Caki2 (cell line): ENCODE measurements at places on chromosomes 2 and 18.

- DNase-seq: no peak
Measured at GRCh38 chr2:64840426-64840881, 148.7 kb upstream of the SLC1A4 start.

DNA sequence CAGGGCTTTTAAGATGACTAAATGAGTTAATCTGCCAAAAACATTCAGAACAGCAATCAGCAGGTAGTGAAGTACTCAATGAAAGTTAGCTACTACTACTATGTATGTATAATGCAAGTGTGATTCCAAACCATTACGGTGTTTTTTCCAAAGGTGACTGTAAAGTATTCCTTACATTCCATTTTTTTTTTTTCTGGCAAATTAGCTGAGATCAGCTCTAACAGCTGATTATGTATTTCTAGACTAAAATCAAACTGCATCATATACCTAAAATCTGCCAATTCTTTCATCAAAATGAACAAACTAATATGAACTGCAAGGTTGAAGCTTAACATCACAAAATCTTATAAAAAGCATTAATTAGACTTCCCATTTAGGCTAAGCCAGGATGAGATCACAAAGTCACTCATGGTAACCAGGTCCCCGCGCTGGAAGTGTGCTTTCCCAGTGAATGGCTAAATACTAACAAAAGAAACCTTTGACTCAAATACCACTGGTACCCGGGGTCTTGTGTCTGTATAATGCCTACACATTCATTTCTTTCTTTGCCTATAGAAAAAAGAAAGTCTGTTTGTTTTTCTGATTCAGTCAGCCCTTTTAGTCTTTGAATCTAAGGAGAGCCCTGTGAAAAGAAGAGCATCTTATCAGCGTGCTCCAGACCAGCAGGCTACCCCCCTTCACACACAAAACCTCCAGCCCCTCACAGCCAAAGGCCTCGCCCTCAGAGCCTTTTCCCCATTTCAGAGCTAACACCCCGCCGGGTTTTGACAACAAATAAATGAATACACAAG is 88.3 kb downstream of the RBMS1 start:
- peak; percentile 54 for DNase-seq

GRCh38 chr2:73037947-73038585 is 33.4 kb downstream of the SFXN5 start:
- DNase-seq: no peak

DNA sequence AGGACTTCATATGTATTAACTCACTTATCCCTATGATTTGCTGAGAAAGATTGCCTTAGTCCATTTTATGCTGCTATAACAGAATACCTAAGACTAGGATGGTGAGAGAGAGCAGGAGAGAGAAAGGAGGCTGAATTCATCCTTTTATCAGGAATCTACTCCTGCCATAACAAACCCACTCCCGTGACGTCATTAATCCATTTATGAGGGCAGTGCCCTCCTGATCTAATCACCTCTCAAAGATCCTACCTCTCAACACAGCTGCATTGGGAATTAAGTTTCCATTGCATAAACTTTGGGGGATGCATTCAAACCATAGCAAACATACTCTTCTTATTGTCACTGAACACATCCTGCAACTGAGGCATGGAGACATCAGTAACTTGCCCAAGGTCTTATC is 122.0 kb downstream of the VIT start:
- no peak for DNase-seq

DNA sequence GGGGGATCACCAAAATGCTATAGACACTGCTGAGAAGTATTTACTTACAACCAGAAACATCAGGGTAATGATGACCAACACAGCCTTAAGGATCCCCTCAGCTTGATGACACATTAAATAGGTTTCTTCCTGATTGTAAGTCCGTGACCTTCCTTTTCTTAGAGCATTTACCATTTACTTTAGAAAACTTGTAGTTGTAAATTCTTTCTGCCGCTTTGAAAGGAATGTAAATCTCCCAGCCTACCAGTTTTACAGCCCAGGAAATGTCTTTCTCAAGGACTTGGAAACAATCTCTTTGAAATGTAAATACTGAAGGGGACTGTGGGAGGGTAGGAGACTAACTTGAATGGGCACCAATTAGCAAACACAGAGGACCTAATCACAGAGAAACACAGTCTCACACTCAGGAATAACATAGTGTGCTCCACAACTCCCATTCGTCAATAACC is 278.6 kb downstream of the DSC3 start:
- no peak for DNase-seq

GRCh38 chr2:220198896-220199295 is 571.5 kb downstream of the SLC4A3 start:
- no peak for DNase-seq

DNA sequence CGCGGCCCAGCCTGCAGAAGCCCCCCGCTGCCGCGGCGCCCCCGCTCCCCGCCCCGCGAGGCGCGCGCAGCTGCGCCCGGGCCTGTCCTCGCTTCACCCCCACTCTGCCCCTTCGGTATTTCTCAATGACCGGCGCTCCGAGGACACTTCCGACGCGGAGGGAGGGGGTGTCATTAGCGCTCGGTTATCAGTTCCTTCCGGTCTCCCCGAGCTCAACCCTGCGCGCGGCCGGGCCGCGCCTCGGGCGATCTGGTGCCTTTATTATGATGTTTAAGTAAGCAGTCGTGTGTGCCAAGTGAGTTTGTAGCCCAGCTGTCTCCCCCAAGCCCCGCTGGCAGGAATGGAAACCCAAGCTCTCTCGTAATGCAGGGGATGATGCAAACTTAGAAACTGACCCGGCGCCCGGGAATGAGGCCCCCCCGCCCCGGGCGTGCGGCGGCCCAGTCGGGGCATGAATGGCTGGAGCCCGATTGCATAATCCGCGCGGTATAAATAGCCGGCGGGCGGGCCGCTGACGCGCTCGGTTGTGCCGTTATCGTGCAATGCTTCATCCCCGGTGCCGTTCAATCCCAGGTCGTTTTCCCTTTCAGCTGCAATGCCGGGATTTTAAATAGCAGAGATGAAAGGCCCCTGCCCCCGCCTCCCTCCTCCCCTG is 3.9 kb upstream of the SPRED2 start:
- peak; percentile 84 for DNase-seq

DNA sequence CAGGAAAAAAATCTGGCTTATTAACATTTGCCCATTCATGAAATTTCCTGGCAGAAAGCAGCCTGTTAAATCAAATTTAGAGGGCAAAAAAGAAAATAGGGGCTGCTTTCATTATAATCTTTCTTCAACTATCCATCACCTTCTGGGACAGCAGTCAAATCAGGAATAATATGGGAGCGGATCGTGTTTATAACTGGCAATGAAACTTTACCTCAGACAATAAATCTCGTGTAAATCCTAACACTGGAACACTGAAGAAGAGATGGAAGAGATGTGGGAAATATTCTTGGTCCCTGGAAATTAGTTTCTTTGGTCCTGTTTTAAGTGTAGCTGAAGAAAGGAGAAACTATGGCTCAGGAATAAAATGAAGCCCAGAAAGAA is 77.5 kb upstream of the SERTAD2 start:
- DNase-seq: no peak

- DNase-seq: no peak
Measured at GRCh38 chr2:97736608-97737330, 23.4 kb downstream of the ZAP70 start.

GRCh38 chr2:220077488-220077887 is 450.1 kb downstream of the SLC4A3 start:
- no peak for DNase-seq

DNA sequence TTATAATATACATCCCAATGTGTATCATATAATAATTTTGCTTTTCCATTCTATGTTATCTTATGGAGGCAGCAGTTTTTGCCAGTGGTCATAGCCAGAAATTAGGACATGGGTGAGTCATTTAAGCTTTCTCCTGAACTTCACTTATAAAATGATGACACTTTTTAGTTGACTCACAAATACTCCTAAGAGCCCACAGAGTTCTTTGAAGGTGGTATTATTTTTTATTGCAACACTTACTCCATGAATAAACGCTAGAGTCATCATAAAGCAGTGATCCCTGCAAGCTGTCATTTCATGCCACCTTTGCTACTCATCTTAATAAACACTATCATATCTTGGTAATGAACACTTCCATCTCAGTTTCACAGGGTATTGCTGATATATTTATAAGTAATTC is 69.9 kb upstream of the MAPRE2 start:
- no peak for DNase-seq

- peak; percentile 62 for DNase-seq
Measured at GRCh38 chr18:52070291-52070756, 269.7 kb upstream of the DCC start.

DNA sequence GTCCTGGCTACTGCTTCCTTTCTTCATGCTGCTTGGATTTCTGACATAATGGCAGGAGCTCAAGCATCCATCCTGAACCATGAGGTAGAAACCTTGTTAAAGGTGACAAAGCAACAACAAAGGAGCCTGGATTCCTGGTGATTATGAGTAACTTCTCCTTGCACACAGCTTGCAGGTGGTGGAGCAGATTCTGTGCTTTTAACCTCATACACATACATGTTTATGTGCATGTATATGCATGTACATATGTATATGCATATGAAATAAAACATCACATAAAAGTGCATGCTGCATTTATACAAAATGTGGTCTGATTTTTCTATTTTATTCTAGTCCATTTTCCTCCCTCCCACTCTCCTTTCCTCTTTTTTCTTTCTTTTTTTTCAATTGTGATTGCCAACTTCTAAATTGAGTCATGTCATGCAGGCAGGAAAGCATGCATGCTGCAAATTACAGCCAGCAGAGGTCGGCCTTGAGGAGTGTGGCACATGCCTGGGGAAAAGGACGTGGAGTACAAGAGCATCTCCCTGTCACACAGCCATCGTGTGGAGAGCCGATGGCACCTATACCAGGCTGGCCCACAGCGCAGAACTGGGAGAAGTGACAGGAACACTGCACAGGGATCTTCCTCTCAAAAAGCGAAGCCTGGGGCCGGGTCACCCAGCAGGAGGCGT is 17.9 kb downstream of the LCT start:
- DNase-seq: no peak

DNA sequence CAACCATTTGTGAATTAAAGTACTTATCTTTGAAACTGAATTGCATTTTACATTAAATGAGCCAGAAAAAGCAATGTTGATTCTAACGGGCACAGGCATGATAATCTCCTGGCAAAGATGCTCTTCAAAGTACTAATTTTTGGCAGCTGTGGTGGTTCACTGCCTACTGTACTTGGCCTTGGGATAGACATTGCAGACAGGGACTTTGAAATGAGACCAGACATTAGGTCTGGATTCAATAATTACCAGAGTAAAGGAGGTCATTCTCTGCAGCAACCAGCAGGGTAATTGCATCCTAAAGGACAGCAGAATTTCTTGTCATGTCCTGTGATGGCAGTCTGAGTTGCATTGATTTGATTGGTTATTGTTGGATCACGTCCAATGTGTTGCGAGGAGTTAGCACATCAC is 986.5 kb downstream of the TDRD15 start:
- DNase-seq: no peak

DNA sequence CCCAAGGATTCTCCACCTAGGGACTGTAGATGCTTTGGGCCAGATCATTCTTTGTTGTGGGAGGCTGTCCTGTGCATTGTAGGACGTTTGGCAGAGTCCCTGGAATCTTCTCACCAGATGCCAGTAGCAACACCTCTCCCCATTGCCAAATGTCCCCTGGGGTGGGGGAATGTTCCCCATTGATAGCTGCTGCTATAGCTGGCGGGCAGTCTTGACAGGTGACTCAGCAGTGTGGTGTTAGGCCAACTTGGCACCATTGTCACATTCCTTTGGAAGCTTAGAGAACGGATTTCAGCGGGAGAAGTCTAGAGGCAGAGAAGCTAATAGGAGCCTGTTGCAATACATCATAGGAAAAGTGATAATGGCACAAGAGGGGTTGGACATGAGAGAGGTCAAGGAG is 495.7 kb upstream of the SMIM21 start:
- peak; percentile 26 for DNase-seq

DNA sequence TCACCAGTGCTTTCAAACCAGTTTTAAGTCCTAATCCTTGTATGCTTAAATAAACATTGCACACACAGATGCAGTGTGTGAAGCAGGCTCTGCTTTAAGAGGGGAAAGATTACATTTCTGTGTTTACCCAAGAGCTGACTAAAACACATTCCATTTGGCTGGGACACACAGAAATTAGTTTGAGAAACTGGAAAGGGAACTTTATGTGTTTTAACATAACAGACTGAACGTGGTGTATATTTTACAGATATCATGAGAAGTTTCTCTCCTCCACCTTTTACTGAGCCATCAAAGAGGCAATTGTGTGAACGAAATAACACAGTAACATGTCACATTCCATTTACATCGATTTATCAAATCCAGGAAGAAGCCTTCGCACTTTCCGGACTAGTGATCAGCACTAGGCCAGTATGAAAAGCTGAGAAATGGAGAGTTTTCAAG is 121.8 kb downstream of the MAIP1 start:
- no peak for DNase-seq

GRCh38 chr2:73588177-73588576 is 54.0 kb downstream of the NAT8 start:
- no peak for DNase-seq

DNA sequence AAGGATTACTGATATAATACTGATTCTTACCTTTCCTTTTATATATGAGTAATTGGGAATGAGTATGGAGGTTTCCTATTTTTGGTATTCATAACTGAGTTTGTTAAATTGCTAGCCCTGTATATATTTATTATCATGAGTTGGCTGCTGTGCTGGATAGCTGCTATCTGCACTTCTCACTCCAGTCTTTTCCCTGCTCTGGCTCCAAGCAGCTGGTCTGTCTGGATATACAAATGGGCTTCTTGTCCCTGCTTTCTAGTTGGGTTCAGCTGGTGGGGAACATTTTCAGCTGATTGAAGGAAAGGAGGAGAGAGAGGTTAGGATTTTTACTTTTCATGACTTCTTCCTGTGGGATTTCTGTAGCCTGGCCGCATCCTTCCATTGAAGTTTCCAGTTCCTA is 41.2 kb downstream of the AGFG1 start:
- no peak for DNase-seq

- DNase-seq: no peak
Measured at GRCh38 chr2:10924859-10925258, 13.1 kb downstream of the KCNF1 start.

- DNase-seq: no peak
Measured at GRCh38 chr2:72104821-72105588, 42.7 kb downstream of the CYP26B1 start.

DNA sequence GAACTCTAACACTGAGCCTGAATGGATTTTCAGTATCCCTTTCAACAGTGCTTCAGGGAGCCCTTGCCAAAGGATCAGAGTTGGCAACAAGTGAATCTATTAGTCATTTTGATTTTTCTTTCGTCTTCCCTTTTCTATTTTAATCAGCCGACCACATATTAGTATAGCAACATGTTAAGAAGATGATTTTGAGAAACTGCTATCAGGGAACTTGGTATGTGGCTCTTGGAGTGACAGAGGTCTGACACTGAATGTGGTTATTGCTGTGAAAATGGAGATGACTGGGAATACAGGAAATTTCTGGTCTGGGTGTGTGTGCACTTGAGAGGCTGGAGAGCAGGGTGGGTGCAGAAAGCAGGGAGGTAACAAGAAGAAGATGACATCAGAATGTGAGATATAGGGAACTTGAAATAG is 28.7 kb upstream of the IL1RL1 start:
- DNase-seq: no peak
